B cell (primary cell): ENCODE measurements at places on chromosomes 5 and 9.

GRCh38 chr9:38440516-38440915, 16.3 kb upstream of the IGFBPL1 start:
- DNase-seq, result no peak

DNA sequence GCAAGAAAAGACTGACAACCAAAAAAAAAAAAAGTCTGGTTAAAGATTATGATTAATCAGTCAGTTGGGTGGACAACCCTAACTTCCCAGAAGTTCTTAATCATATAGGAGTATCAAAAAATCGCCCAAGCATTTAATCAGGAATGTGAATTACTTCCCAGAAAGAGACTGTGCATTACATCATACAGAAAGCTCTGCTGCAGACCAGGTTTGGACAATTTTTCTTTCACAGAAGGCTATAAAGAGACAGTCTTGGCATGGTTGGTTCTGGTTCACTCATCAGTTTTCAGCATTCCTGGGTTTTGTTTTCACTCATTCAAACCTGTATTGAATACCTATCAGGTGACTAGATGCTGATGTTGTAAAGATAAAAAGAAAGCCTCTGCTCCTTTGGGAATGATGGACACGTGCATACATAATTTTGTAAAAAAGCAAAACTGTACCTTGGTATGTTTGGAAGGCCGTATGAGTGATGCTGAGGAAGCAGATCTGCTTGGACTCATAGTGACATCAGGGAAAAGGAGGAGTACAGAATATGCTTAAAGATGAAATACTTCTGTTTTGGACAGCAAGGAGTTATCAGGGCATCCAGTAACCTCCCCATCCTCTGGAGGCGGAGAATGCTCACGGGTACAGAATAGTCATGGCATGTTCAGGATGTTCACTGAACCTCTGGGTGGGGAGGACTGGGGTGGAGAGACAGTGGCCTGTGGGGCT, 178.4 kb downstream of the GNA14 start:
- DNase-seq, result no peak

DNA sequence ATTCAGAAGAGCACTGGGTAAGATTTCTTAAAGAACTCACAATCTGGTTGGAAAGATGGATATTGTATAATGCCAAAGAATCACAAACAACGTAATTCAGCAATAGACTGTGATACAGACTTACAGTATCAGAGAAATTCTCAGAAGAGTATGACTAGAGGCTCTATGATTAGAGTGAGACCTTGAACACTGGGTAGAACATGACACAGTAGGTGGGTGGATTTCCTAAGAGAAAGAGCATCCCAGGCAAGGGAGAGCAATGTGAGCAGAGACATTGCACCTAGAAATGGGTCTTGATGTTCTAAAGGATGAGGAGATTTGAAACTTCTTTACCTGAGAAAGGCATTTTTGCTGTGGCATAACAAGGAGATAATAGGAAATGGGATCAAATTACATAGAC, 27.3 kb upstream of the CAST start:
- no peak for DNase-seq

GRCh38 chr5:25944786-25945185, 1093.6 kb downstream of the CDH9 start:
- DNase-seq, result no peak

- DNase-seq, result no peak
Measured at GRCh38 chr9:92607773-92608172, 62.2 kb downstream of the IPPK start.

- DNase-seq, result no peak
Measured at GRCh38 chr5:141944076-141944475, 13.9 kb downstream of the PCDH12 start.

DNA sequence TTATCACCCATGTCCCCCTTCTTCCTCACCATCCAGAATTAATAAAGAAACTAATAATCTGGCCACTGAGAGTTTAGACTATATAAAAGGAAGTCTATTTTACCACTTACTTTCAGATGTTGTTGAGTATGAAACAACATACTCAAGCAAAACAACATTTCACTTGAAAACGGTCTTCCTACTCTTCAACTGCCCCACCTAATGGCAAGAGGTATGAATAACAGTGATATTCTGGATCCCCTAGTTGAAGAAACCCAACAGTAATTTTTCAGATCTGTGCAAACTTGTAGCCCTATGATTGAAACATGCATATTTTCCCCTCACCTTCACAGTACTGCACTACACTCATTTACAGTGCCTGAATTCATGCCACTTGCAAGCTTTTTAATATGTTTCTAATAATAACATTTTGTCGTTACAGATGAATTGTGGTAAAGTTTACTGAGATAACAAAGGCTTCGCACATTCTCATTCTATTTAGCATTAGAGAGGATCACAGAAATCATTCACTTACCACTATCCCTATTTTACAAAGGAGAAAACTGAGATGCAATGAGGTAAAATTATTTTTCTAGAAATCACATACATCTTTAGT, 267.9 kb upstream of the PDE4D start:
- DNase-seq, result no peak

- DNase-seq, result no peak
Measured at GRCh38 chr5:1069720-1070088, 42.2 kb downstream of the SLC12A7 start.

- no peak for DNase-seq
Measured at GRCh38 chr5:109910874-109911273, 221.1 kb downstream of the MAN2A1 start.

DNA sequence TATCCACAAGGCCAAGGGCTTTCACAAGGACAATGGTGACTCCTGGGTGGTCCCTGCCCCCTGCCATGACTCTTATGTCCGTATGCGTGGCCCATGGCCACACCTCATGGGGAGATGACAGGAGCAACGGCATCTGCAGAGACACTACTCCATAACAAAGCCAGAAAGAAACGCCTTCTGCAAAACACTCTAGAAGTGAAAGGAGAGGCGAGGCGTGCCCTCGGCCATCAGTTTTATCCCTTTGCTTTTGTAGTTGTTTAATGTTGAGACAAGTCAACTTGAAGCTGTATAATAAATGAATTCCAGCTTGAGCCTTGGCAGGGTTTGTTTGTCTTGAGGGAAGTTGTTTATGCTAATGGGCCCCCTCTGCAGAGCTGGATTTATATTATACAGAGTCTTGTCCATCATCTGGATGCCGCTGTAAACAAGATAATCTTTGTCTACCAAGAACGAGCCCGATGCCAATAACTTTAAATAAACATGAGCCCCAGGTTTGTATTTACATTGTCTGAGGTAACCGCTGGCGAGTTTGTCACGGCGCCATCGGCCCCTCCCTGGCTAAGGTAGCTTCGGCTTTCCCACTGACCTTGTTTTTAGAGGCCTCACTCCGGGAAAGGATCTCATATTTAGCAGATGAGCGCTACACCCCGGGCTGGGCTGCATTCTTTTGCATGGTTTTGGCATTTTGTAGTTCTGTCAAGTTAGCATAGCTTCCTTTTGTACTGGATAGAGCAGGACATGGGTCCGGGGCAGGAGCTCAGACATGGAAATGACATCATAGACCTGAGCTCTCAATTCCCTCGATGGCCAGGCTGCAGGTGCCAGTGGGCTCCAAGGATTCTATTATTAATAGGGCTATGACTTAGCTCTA, 165.3 kb downstream of the ERCC6L2 start:
- DNase-seq, result no peak

DNA sequence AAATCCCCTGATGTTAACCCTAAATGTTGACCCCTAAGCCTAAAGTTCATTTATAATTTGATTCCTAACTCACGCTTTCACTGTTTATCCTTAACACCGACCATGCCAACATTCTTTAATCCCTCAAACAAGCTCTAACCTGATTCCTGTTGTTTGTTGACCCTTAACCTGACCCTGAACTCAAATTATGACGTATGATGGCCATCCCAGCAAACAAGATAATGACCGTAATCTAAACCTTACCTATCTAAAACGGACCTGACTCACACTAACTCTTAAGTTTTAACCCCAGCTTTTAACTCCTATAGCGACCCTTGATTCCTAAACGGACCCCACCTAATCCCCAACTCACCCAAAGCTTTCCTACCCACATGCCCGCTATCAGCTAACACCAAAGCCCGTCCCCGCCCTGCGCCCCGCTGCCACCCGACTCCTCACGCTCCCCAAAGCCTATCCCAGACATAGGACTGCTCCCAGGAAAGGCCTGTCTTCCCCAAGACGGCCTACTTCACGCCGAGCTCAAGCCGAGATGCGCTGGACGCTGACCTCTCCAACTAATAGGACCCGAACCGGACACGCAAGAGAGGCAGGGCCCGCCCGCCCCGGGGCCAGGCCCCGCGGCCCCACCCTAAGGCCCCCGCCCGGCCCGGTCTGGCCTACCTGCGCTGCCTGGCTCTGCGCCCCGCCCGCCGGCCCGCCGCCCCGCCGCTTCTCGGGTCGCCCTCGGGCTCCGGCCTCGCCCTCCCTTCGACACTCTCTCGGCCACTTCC, 395 bp downstream of the TLN1 start:
- no peak for DNase-seq

DNA sequence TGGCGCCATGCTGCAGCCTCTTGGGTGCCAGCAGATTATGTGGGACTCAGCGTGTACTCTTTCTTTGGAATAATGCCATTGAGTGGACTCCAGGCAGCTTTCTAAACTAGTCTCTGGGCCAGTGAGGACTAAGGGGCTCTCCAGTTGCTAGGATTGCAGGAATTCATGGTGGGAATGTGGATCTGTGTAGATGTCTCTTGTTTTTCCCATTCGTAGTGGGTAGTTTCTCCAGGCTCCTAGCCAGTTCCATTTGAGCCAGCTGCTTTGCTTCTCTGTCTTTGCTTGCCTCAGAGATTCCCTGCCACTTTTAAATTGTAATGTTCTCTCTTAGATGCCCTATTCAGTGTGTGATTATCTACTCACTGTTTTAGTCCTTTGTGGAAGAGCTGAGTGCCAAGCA, 42.6 kb downstream of the SLF1 start:
- no peak for DNase-seq

DNA sequence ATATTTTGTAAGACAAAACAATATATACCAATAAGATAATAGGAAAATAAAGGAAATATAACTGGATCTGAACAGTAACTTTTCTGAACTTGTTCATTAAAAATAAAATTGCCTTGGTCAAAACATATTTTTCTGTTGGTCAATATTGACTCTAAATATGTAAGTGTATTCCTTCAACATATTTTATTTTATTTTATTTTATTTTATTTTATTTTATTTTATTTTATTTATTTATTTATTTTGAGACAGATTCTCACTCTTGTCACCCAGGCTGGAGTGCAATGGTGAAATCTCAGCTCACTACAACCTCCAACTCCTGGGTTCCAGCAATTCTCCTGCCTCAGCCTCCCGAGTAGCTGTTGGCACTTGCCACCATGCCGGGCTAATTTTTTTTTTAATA, 571.0 kb downstream of the NR2F1-AS1 start:
- DNase-seq, result no peak

GRCh38 chr5:114332925-114333324, 28.9 kb upstream of the KCNN2 start:
- no peak for DNase-seq

GRCh38 chr5:79235261-79235633, 684 bp upstream of the JMY start:
- no peak for DNase-seq

DNA sequence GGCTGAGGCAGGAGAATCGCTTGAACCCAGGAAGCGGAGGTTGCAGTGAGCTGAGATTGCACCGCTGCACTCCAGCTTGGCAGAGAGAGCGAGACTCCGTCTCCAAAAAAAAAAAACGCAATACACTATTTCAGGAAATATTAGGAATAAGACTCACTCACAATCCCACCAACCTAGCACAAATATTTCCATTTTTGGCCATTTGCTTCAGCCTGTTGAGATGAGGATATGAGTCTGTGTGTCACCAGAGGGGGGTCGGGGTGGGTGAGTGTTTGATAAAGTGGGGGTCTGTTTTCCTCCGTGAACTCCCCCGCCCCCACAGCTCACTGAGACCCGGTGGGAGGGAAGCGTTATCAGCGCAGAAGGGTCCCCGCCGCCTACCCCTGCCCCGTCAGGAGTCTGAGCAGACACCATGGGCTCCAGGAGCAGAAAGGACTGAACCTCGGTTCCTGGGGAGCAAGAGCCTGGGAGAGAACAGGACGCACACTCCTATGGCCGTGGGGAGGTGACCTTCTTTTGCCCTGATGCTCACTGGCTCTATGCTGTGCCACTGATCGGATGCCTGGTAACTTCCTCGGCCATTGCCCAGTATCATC, 153.8 kb upstream of the PHYKPL start:
- no peak for DNase-seq

- DNase-seq, result no peak
Measured at GRCh38 chr5:149640350-149640999, 59.2 kb downstream of the ARHGEF37 start.

DNA sequence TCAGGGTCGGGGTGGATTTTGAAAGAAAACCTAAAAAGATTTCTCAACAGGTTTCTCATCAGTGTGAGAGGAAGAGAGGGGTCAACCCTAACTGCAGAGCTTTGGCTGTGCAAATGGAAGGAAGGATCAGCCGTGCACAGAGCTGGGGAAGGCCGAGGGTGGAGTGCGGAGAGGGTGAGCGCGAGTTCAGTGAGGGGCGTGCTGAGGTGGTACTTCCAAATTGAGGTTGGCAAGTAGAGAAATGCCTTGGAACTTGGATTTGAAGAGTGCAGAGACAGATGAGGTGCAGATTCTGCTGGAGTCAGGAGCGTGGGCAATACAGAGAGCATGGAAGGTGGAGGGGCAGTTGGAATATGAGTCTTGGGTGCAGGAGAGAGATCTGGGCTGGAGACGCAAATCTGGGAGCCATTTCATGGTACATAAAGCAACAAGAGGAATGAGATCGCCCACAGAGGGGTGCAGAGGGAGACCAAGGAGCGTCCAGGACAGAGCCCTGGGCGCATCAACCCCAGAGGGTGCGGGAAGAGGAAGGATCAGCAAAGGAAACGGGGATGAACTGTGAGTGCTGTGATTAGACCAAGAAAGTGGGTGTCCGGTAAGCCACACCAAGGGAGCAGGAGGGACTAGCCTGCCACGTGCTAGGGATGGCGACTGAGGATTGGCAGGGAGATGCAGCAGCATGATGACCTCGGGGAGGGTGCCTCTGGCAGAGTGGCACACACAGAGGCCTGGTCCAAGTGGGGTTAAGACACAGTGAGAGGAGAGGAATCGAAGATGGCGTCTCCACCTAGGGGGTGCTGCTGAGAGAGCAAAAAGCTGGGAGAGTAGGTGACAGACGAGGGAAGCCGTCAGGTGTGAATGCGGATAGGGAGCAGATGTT, 105.8 kb downstream of the ADAMTS2 start:
- DNase-seq, result no peak

- DNase-seq, result no peak
Measured at GRCh38 chr5:119631660-119632059, 2.3 kb downstream of the FAM170A start.

GRCh38 chr5:59711310-59711709, 182.2 kb downstream of the PDE4D start:
- no peak for DNase-seq

DNA sequence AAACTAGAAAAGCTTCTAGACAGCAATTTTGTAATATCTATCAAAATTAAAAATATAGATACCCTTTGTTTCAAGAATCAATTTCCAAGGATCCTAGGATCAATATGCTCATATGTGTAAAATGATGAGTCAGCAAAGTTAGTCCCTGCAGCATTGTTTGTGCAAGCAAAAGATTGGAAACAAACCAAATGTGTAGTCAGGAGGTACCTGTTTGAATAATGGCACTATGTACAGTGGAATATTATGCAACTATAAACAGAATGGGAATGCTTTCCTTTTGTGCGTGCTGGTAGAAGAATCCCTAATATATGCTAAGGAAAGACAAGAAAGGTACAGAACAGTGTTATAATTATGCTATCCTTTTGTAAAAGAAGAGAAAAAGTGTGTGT, 58.5 kb upstream of the PJA2 start:
- DNase-seq, result no peak
